Adrenal gland (tissue), 19 donors: ENCODE measurements at places on chromosomes 3 and 15. TPM values are rescaled to one million over a fixed set of nuclear protein-coding genes. Genes with fewer than 3 reads are reported as not detected.

Gene SH2D7
- not detected for total RNA-seq

Gene NR2E3
- total RNA-seq: 0.46 TPM

Gene TJP1
- total RNA-seq: 68.3 TPM

Gene CYP8B1
- total RNA-seq: 0.08 TPM

Gene MYZAP
- total RNA-seq: 78.6 TPM

Gene DPPA4
- 0.79 TPM for total RNA-seq

Gene TM4SF4
- 1.9 TPM for total RNA-seq

Gene AMIGO3
- not detected for total RNA-seq

Gene ECE2
- total RNA-seq: not detected

Gene SLCO2A1
- 115 TPM for total RNA-seq

Gene SLC12A1
- 0.32 TPM for total RNA-seq

Gene ARPIN
- 6.7 TPM for total RNA-seq

Gene ROPN1
- not detected for total RNA-seq

Gene LEKR1
- total RNA-seq: 1.8 TPM

Gene SERPINI2
- total RNA-seq: not detected

Gene C3orf85
- total RNA-seq: not detected

Gene TRIM42
- not detected for total RNA-seq

Gene PATL2
- total RNA-seq: 2.5 TPM

Gene CSPG5
- not detected for total RNA-seq

Gene SAMD7
- not detected for total RNA-seq

Gene DNASE1L3
- 63.1 TPM for total RNA-seq

Gene HYAL1
- total RNA-seq: 3.2 TPM

Gene ALS2CL
- 12.6 TPM for total RNA-seq
